ENCODE measurements at places on chromosomes 7 and 10. TPM values are rescaled to one million over a fixed set of nuclear protein-coding genes. Genes with fewer than 3 reads are reported as not detected.

Gene LRRC4
- not detected for total RNA-seq

Gene OPALIN
- not detected for total RNA-seq

Gene GATA3
- 10.9 TPM for total RNA-seq

Gene OGDH
- 116 TPM for total RNA-seq

Gene CCDC172
- not detected for total RNA-seq

Gene MAGI2
- total RNA-seq = 0.08 TPM

Gene GSTO2
- 0.53 TPM for total RNA-seq

Data from natural killer cell treated with Interleukin-12 subunit alpha and Interleukin-12 subunit beta and Interleukin-15 and Interleukin-18, amount 100 ng/mL, for 72 hours (primary cell).